ENCODE measurements at places on chromosomes 1 and 21. TPM values are rescaled to one million over a fixed set of nuclear protein-coding genes. Genes with fewer than 3 reads are reported as not detected.

DNA sequence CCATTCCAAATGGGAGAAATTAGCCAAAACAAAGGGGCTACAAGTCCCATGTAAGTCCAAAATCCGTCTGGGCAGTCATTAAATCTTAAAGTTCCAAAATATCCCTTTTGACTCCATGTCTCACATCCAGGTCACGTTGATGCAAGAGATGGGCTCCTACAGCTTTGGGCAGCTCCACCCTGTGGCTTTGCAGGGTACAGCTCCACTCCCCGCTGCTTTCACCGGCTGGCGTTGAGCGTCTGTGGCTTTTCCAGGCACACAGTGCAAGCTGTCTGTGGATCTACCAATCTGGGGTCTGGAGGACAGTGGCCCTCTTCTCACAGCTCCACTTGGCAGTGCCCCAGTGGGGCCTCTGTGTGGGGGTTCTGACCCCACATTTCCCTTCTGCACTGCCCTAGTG, 130.2 kb downstream of the TPR start:
- DNase-seq, result no peak

DNA sequence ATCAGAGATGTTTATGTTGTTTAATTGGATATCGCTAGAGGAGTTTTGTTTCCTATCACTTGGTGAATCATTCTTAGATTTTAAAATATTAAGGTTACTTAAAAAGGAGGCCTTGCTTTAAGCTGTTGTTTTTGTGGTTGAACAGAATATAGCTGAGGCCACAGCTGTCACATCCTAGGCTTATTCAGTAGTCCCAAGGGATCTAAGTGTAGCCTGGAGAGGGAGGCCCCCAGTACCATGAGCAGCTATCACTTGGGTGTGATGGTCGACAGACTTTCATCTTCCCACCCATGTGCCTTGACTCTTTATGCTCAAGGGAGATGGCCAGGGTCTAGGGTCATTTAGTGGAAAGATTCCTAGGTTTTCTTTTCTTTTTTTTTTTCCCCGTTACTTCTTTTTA, 278.7 kb downstream of the HHAT start:
- DNase-seq, result no peak

Gene CD84
- total RNA-seq, result 1.2 TPM

Gene NCF2
- total RNA-seq, result 5.6 TPM

Gene LCA5L
- total RNA-seq, result 3.7 TPM

Measured in prostate gland (tissue), 2 donors.